ENCODE measurements at places on chromosomes 3 and 15.
A peak's percentile ranks its signal among the peaks of the same experiment; 100 is the strongest.

DNA sequence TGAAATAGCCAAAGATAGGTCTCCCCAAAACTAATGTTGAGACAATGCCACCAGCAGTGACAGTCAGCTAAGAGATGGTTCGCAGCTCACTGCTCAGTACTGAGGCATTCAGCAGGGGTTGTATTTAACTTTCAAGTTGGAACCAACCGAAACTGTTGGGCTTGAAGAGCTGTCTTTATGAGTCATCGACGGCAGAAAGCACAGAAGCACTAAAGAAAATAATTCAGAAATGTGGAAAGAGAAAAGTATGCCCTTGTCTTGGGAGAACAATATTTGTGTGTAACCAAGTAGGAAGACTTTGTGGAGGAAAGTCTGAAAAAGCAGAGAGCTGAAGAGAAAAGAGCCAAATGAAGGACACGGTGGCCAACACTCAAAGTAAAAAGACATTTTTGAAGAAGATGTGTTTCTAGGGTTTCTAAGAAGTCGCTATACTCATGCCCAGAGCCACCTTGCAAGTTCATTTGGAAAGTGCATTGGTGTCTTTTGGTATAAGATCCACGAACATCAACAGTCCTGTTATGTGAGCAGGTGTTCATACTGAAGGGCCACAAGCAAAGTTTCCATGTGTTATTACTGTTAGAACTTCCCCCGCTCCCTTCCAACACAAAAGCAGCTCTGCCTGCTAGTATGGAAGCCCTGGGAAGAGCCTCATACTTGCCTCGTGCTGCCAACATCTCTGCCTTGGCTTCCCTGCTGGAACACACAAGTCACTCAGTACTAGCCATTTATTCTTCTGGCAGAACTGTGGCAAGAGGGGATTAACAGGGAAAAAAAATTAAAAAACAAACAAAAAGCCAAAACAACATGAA, 4.1 kb upstream of the RARB start:
- peaks cover 42% of the 10 kb centered on the region for H3K27me3 ChIP-seq
- H3K36me3 ChIP-seq = no peaks in the 10 kb centered on the region
- no peak overlapping the region for H3K4me3 ChIP-seq
- H3K27ac ChIP-seq = no peak overlapping the region
- H3K4me1 ChIP-seq = peaks cover 2% of the 10 kb centered on the region

DNA sequence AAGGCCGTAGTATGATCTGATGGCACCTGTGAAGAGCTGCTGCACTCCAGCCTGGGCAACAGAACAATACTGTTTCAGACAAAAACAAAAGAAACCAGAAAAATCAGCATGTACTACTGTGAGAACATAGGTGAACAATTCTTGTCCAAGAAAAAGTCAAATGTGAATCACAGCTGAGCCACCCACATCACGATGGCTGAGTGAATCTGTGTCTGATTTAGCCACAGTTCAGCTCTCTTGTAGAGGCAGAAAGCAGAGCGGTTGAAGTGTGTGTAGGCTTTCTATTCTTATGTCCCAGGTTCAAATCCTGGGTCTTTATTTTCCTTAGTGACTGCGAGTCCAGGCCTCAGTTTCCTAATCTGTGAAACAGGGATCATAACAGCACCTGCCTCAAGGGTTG, 4.4 kb upstream of the FURIN start:
- H3K4me1 ChIP-seq = peaks cover 9% of the 10 kb centered on the region
- no peak for DNase-seq
- no peak overlapping the region for H3K4me3 ChIP-seq
- H3K27ac ChIP-seq = no peak overlapping the region

- H3K4me1 ChIP-seq = no peaks in the 10 kb centered on the region
- no peaks in the 10 kb centered on the region for H3K27me3 ChIP-seq
- no peak for DNase-seq
- no peak overlapping the region for H3K4me3 ChIP-seq
- H3K27ac ChIP-seq = no peak overlapping the region
Measured at GRCh38 chr3:161054860-161055604, 50.1 kb downstream of the B3GALNT1 start.

DNA sequence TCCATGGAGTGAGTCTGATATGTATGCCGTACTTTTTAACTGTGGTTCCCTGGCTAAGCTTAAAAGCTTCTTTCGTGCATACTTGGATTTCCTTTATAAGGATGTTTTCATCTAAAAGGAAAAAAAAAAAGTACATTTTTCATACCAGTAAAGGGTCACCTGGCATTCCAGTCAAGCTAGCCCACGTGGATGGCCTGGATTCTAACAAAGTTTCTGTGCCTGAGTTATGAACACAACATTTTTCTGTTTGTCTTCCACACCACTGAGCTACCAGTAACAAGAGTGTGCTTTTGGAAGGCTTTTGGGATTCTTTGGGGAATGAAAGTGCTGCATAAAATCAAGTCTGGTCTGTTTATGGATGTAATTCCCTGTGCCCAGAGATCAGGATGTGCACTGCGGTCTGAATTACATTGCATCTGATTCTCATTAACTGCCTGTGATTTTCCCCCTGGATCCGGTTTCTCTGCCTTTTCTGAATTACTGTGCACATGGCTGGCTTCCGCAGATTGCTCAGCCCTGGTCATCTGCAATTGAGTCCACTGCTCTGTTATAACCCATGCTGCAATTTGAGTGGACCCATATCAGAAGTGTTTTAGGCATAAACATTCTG, 38.2 kb upstream of the MAGI1 start:
- H3K36me3 ChIP-seq = no peaks in the 10 kb centered on the region
- no peak overlapping the region for H3K27ac ChIP-seq
- H3K27me3 ChIP-seq = peaks cover 5% of the 10 kb centered on the region
- no peaks in the 10 kb centered on the region for H3K4me1 ChIP-seq
- no peak overlapping the region for H3K4me3 ChIP-seq
- no peak for DNase-seq

DNA sequence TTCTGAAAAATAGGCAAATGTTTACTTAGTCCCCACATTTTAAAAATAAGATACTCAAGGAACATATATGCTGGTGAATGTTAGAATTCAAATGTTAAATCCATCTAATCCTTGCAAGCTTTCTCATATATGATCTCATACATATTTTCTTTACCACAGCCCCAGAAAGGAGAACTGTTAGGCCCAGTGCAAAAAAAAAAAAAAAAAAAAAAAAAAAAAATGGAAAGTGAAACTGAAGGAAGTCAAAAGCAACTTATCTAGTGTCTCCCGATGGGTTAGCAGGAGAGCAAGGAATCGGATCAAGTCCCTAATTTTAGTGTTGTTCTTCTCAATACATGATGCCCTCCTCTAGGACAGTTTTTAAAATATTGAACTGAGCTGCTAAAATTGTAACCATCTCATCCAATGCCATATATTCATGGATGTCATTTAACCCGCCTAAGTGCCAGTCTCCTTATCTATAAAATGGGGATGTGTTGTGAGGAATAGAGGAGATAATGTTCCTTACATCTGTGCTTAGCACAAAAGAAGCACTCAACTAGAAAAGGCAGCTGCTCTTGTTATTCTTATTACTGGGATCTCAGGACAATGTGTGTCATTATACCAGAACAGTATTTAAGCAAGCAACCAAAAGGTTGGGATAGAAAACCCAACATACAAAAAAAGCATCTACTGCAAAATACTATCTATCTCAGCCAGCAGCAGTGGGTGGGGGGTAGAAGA, 279.7 kb downstream of the MAGI1 start:
- no peaks in the 10 kb centered on the region for H3K4me1 ChIP-seq
- H3K36me3 ChIP-seq = no peaks in the 10 kb centered on the region
- H3K4me3 ChIP-seq = no peak overlapping the region
- no peak for DNase-seq
- no peak overlapping the region for H3K27ac ChIP-seq

GRCh38 chr3:114902691-114903101, 244.4 kb downstream of the ZBTB20 start:
- no peaks in the 10 kb centered on the region for H3K27me3 ChIP-seq
- no peak for DNase-seq
- H3K4me1 ChIP-seq = no peaks in the 10 kb centered on the region
- no peak overlapping the region for H3K27ac ChIP-seq

DNA sequence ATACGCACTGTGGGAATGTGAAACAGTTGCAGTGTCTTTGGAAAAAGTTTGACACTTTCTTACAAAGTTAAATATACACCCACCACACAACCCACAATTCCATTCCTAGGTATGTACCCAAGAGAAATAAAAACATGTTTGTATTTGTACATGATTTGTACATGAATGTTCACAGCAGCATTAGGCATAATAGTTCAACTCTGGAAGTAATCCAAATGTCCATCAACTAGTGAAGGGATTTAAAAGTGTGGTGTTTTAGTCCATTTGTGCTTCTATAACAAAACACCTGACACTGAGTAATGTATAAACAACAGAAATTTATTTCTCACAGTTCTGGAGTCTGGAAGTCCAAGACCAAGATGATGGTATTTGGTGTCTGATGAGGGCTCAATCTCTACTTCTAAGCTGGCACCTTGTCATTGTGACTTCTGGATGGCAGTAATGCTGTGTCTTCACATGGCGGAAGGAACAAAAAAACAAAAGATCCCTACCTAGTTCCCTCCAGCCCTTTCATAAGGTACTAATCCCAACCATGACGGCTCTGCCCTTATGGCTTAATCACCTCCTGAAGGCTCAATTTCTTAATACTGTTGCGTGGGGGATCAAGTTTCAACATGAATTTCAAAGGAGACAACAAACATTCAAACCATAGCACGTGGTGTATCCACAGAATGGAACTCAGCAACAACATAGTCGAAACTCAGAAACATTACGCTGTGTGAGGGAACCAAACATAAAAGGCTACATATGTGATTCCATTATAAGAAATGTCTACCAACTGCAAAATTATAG, 120.5 kb downstream of the AQP9 start:
- no peak for DNase-seq
- H3K27ac ChIP-seq = no peak overlapping the region
- H3K4me1 ChIP-seq = no peaks in the 10 kb centered on the region
- peaks cover 52% of the 10 kb centered on the region for H3K27me3 ChIP-seq

GRCh38 chr3:49415931-49416601, 3.8 kb downstream of the TCTA start:
- peak overlapping the region; percentile 93 for H3K27ac ChIP-seq
- peak; percentile 69 for DNase-seq
- H3K27me3 ChIP-seq = no peaks in the 10 kb centered on the region
- peaks cover 42% of the 10 kb centered on the region for H3K36me3 ChIP-seq

- no peak overlapping the region for H3K27ac ChIP-seq
- no peaks in the 10 kb centered on the region for H3K4me1 ChIP-seq
- H3K4me3 ChIP-seq = no peak overlapping the region
- DNase-seq = no peak
- no peaks in the 10 kb centered on the region for H3K36me3 ChIP-seq
Measured at GRCh38 chr3:100503448-100503847, 11.0 kb downstream of the TMEM45A start.

DNA sequence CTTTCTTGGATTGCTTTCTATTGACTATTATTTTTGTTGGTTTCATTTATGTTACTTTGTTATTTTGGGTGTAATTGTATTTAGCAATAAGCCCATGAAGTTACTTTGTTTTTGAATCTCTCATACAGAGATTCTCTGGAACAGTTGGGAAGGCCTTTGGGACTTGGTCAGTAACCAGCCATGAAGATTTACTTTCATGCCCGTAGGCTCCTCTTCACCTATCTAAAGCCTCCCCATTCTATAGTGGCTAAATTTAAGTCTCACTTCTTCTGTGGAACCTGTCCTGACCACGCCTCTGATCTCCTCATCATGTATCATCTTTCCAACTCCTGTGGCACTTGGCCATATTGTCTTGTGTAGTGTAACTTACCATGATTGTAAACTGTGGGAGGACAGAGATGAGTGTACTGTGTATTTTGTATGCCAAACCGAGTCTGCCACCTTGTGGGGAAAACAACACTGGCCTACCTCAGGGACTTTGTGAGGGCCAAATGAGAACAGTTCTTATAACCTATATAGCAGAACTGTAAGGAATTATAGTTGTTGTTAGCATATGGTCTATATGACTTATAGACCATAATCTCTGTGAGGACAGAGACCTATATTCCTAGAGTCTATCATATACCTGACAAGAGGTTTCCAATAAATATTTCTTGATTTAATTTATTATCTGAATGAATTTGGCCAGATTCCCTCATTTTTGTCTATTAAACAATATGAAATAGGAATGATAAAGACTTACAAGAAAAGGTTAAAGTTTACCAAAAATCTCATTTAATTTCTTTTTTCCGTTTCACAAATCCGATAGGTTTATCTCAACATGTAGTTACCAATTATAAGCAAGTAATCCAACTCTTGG, 75.0 kb downstream of the STARD9 start:
- H3K27me3 ChIP-seq = no peaks in the 10 kb centered on the region
- peak; percentile 52 for DNase-seq
- no peak overlapping the region for H3K4me3 ChIP-seq
- peak overlapping the region; percentile 10 for H3K27ac ChIP-seq
- H3K4me1 ChIP-seq = peaks cover 9% of the 10 kb centered on the region
- H3K36me3 ChIP-seq = peaks cover 2% of the 10 kb centered on the region

DNA sequence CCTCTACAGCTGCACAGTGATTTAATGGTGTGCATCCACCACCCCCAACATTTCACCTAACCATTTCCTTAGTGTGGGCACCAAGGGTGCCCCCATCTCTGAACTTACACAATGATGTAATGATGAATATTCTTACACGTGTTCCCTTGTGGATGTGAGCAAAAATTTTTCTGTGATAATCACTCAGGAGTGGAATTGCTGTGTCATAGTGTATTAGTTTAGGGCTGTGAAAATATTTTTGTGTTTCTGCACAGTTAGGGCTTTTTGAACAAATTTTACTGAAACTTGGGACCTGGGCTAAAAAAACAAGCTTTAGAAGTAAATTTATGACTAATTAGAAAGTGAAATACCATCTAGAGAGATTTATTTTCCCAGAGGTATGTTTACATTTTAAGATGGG, 134.5 kb upstream of the CCNL1 start:
- no peaks in the 10 kb centered on the region for H3K4me1 ChIP-seq
- H3K27me3 ChIP-seq = peaks cover 4% of the 10 kb centered on the region
- no peak for DNase-seq
- H3K4me3 ChIP-seq = no peak overlapping the region
- H3K36me3 ChIP-seq = no peaks in the 10 kb centered on the region

- H3K36me3 ChIP-seq = no peaks in the 10 kb centered on the region
- DNase-seq = no peak
- H3K27ac ChIP-seq = no peak overlapping the region
Measured at GRCh38 chr15:47184003-47184907, 533.0 kb upstream of the SEMA6D start.

GRCh38 chr15:44096596-44096995, 98.5 kb downstream of the FRMD5 start:
- DNase-seq = no peak
- H3K4me1 ChIP-seq = no peaks in the 10 kb centered on the region
- H3K27me3 ChIP-seq = peaks cover 38% of the 10 kb centered on the region
- H3K4me3 ChIP-seq = no peak overlapping the region
- H3K27ac ChIP-seq = no peak overlapping the region

- H3K36me3 ChIP-seq = no peaks in the 10 kb centered on the region
- no peak overlapping the region for H3K27ac ChIP-seq
- no peak overlapping the region for H3K4me3 ChIP-seq
- H3K4me1 ChIP-seq = no peaks in the 10 kb centered on the region
- no peak for DNase-seq
- H3K27me3 ChIP-seq = no peaks in the 10 kb centered on the region
Measured at GRCh38 chr15:66278056-66278455, 15.3 kb upstream of the DIS3L start.

DNA sequence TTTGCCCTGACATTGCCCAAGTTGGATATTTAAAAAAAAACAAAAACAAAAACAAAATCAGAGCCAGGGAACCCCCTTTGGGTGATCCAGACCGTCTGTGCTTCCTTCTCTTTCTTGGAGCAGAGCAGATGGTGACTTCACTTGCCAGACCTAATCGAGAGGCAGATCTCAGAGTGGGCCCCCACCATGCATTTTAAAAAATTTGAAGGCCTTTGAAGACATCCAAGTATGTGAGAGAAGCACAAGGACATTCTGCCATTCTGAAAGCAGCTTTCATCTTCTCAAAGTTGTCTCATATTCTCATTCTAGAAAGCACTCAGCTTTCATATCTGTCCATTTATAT, 93.3 kb downstream of the SV2B start:
- H3K27ac ChIP-seq = no peak overlapping the region
- H3K27me3 ChIP-seq = peaks cover 60% of the 10 kb centered on the region
- no peaks in the 10 kb centered on the region for H3K36me3 ChIP-seq
- no peak overlapping the region for H3K4me3 ChIP-seq
- no peaks in the 10 kb centered on the region for H3K4me1 ChIP-seq
